ENCODE measurements at places on chromosomes 12 and 14. TPM values are rescaled to one million over a fixed set of nuclear protein-coding genes. Genes with fewer than 3 reads are reported as not detected.

DNA sequence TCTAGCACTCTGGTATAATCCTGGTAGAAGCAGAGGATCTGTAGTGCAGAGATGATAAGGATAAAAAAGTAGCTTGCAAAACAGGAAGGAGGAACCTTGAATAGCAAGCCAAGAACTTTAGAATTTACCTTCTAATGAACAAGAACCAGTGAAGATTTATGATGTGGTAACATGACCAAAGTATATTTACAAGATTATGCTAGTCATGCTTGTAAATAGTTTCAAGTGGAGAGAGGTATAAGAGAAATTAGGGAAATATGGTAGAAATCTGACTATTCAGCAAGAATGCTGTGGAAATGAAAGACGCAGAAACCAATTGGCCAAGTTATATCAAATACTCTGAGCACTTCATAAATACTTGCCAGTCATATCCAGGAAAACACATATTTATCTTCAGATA is 47.8 kb downstream of the ERGIC2 start:
- H3K4me1 ChIP-seq = no peaks in the 10 kb centered on the region
- no peak overlapping the region for H3K27ac ChIP-seq
- no peak for DNase-seq
- H3K27me3 ChIP-seq = no peaks in the 10 kb centered on the region

- no peak overlapping the region for H3K27ac ChIP-seq
- DNase-seq = no peak
- no peaks in the 10 kb centered on the region for H3K27me3 ChIP-seq
- H3K4me3 ChIP-seq = no peak overlapping the region
- H3K4me1 ChIP-seq = no peaks in the 10 kb centered on the region
- no peaks in the 10 kb centered on the region for H3K36me3 ChIP-seq
Measured at GRCh38 chr14:66638689-66639088, 130.7 kb downstream of the GPHN start.

DNA sequence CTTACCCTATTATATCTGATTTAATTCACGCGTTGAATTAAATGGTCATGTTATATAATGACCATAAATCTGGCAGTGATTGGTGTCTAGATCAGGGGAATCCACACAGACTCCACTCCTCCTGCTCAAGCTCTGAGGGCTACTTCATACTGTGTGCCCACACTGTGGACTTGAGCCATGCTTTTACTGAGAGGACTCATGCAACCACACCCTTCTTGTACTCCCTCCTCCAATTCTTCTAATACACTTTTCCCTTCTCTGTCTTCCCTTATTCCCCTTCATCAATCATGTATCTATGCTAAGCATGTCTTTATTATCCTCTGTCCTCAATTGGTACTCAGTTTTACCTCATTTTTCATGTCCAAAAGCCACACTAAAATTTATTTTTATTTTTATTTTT is 37.7 kb upstream of the LRFN5 start:
- H3K4me1 ChIP-seq = no peaks in the 10 kb centered on the region
- no peaks in the 10 kb centered on the region for H3K27me3 ChIP-seq
- H3K36me3 ChIP-seq = no peaks in the 10 kb centered on the region
- no peak overlapping the region for H3K4me3 ChIP-seq
- H3K27ac ChIP-seq = no peak overlapping the region
- DNase-seq = no peak

GRCh38 chr12:101713059-101713682 is 15.7 kb downstream of the CHPT1 start:
- H3K4me1 ChIP-seq = peaks cover 6% of the 10 kb centered on the region
- H3K27me3 ChIP-seq = no peaks in the 10 kb centered on the region

DNA sequence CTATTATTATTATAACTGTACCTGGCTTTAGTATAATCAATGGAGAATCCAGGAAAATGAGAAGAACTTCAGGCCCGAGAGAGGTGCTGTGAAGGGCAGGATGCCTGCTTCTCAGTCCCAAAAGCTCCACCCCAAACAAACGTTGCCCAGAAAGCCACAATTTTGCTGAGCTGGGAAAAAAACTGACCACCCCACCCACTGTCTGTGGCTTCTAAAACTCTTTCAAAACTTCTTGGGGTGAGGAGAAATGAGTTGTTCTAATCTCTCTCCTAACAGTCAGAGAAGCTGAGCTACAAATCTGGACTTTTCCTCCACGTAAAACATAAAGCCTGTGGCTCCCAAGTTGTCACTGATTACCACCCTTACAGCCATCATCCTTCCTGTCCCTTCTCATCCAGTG is 13.4 kb downstream of the VDR start:
- no peaks in the 10 kb centered on the region for H3K36me3 ChIP-seq
- no peak overlapping the region for H3K27ac ChIP-seq
- no peak overlapping the region for H3K4me3 ChIP-seq
- no peak for DNase-seq
- no peaks in the 10 kb centered on the region for H3K27me3 ChIP-seq

- peak overlapping the region; percentile 82 for H3K27ac ChIP-seq
- no peaks in the 10 kb centered on the region for H3K36me3 ChIP-seq
- peaks cover 19% of the 10 kb centered on the region for H3K4me1 ChIP-seq
- peak; percentile 23 for DNase-seq
Measured at GRCh38 chr12:89383235-89384049, 31.1 kb upstream of the DUSP6 start.

DNA sequence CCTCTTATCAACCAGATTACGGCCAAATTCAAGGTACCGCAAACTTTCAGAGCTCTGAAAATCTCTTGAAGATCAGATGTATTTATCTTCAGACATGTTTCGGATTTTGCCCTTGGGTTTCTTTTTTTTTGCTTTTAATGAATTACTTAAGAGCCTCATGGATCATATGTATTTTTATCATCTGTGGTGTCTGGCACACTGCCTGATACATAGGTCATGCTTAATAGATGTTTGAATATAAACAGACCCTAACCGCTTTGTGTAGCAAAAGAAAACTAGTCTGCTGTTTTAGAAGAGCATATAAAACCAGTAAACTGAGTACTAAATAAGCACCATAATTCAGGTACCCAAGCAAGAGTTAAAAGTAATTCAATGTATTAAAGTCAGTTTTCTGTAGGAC is 20.1 kb upstream of the TBK1 start:
- H3K4me3 ChIP-seq = no peak overlapping the region
- no peaks in the 10 kb centered on the region for H3K4me1 ChIP-seq
- no peak overlapping the region for H3K27ac ChIP-seq
- H3K27me3 ChIP-seq = no peaks in the 10 kb centered on the region
- no peaks in the 10 kb centered on the region for H3K36me3 ChIP-seq

GRCh38 chr12:53208435-53208834 is 1.4 kb upstream of the ITGB7 start:
- no peak for DNase-seq
- H3K4me1 ChIP-seq = no peaks in the 10 kb centered on the region
- no peaks in the 10 kb centered on the region for H3K27me3 ChIP-seq
- H3K36me3 ChIP-seq = no peaks in the 10 kb centered on the region
- H3K27ac ChIP-seq = peak overlapping the region; percentile 53

GRCh38 chr14:34628681-34629135 is 1.2 kb downstream of the SNX6 start:
- H3K27me3 ChIP-seq = no peaks in the 10 kb centered on the region
- DNase-seq = peak; percentile 61
- H3K27ac ChIP-seq = peak overlapping the region; percentile 93
- H3K36me3 ChIP-seq = no peaks in the 10 kb centered on the region

- H3K27ac ChIP-seq = no peak overlapping the region
- H3K27me3 ChIP-seq = no peaks in the 10 kb centered on the region
- no peak for DNase-seq
- no peaks in the 10 kb centered on the region for H3K36me3 ChIP-seq
Measured at GRCh38 chr14:101914083-101914482, 50.3 kb upstream of the DYNC1H1 start.

- no peaks in the 10 kb centered on the region for H3K27me3 ChIP-seq
- no peaks in the 10 kb centered on the region for H3K36me3 ChIP-seq
- H3K27ac ChIP-seq = no peak overlapping the region
Measured at GRCh38 chr14:99627100-99627499, 17.8 kb upstream of the HHIPL1 start.

DNA sequence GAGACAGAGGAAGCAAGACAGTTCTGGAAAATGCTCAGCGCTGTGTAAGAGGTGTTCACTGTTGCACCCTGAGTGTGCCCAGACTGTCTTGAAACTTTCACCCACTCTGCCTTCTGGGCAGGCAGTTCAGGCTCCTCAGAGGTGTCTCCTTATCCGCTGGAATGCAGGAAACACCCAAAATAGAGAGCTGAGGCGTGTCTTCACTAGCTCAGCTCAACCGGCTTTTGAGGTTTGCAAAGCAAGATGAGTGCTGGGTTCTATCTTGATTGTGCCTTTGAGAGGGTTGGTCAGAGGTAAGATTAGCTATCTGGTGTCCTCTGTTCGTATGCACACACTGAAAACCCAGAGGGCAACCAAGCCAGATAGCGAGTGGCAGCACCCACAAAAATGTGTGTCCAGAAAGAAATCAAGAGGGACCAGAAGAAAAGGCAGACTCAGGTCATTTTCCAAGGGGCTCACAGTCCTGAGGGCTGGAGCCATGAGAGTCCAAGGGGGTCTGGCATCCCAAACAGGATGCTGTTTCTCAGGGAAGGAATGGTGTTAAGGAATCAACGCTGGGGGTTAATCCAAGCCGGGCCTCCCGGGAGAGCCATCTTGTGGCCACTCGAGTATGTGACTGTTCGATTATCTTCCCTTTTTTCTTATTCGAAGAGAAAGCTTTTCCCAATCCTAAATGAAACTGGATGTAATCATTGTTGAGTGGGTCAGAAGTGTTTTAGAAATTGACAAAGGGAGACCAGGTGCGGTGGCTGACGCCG is 47.1 kb downstream of the TBX3 start:
- peak; percentile 8 for DNase-seq
- H3K27ac ChIP-seq = no peak overlapping the region
- H3K36me3 ChIP-seq = no peaks in the 10 kb centered on the region
- H3K4me3 ChIP-seq = no peak overlapping the region
- H3K27me3 ChIP-seq = no peaks in the 10 kb centered on the region
- H3K4me1 ChIP-seq = no peaks in the 10 kb centered on the region

DNA sequence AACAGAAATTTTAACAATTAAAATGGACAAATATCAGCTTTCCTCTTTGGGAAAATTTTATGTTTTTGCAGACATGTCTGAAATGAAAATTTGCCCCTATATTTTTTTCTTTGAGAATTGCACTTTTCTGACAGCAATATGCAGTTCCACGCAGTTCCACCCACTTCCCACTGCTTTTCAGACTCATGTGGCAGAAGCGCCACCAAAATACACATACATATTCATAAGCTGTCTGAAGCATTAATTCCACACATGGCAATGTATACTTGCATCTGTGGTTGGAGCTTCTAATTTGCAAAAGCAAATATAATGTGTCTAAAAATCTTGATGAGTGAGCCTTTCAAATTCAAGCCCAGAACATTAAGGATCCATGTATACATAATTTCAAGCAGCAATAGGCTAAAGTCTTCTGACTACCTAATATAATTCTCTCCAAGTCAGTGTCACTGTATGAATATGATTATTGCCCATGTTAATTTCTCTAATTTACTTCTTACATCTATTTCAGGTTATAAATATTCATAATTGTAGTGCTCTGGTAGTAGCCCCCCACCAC is 129.5 kb downstream of the PRKD1 start:
- H3K4me1 ChIP-seq = no peaks in the 10 kb centered on the region
- no peak overlapping the region for H3K27ac ChIP-seq

- H3K36me3 ChIP-seq = no peaks in the 10 kb centered on the region
- H3K4me1 ChIP-seq = no peaks in the 10 kb centered on the region
- H3K27ac ChIP-seq = no peak overlapping the region
- no peak for DNase-seq
Measured at GRCh38 chr12:67599691-67600090, 48.9 kb upstream of the DYRK2 start.

- peaks cover 2% of the 10 kb centered on the region for H3K36me3 ChIP-seq
- no peak overlapping the region for H3K27ac ChIP-seq
- peaks cover 19% of the 10 kb centered on the region for H3K4me1 ChIP-seq
Measured at GRCh38 chr12:15863984-15864383, 18.2 kb upstream of the STRAP start.

- H3K36me3 ChIP-seq = no peaks in the 10 kb centered on the region
- peak; percentile 24 for DNase-seq
- peaks cover 31% of the 10 kb centered on the region for H3K4me1 ChIP-seq
- H3K27me3 ChIP-seq = peaks cover 91% of the 10 kb centered on the region
Measured at GRCh38 chr12:116880817-116881324, 370 bp downstream of the HRK start.

DNA sequence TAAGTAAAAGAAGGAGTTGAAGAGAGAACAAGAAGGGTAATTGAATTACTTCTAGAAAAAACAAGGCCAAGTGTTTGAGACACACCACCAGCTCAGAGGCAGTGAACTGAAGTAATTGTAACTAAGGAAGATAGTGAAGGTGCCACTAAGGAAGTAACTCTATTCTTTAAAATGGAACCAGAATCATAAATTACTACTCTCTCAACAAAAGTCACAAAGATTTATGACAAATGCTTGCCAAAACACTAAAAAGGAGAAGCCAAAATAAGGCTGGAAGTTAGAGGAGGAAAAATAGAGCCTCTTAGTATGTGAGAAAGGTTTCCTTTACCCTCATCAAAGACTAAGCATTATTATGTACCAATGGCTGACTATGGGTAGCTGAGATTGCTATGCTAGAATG is 208.5 kb downstream of the MDGA2 start:
- no peaks in the 10 kb centered on the region for H3K27me3 ChIP-seq
- no peaks in the 10 kb centered on the region for H3K36me3 ChIP-seq
- no peak overlapping the region for H3K4me3 ChIP-seq

The SUOX gene
- 30.1 TPM for total RNA-seq

The PLA2G1B gene
- not detected for total RNA-seq

The MANSC4 gene
- total RNA-seq = not detected

The DENND5B gene
- 19.9 TPM for total RNA-seq

The RBP5 gene
- total RNA-seq = not detected

The HOXC10 gene
- not detected for total RNA-seq

The HOXC9 gene
- total RNA-seq = not detected

The KRT80 gene
- total RNA-seq = not detected

The PHLDA1 gene
- 4.2 TPM for total RNA-seq
